Stomach (tissue), 19 donors: ENCODE measurements at places on chromosomes 12 and 14. TPM values are rescaled to one million over a fixed set of nuclear protein-coding genes. Genes with fewer than 3 reads are reported as not detected.

The LETMD1 gene
- 70.6 TPM for polyA plus RNA-seq

The GALNT9 gene
- not detected for polyA plus RNA-seq

The OTUB2 gene
- polyA plus RNA-seq: 0.75 TPM

The IL22 gene
- not detected for polyA plus RNA-seq

The GOLT1B gene
- polyA plus RNA-seq: 11.4 TPM

The CCDC77 gene
- 5.6 TPM for polyA plus RNA-seq
